AG04450 (cell line): ENCODE measurements at places on chromosomes 3 and 15.

GRCh38 chr15:54564166-54564565 is 585.9 kb downstream of the UNC13C start:
- DNase-seq: no peak

DNA sequence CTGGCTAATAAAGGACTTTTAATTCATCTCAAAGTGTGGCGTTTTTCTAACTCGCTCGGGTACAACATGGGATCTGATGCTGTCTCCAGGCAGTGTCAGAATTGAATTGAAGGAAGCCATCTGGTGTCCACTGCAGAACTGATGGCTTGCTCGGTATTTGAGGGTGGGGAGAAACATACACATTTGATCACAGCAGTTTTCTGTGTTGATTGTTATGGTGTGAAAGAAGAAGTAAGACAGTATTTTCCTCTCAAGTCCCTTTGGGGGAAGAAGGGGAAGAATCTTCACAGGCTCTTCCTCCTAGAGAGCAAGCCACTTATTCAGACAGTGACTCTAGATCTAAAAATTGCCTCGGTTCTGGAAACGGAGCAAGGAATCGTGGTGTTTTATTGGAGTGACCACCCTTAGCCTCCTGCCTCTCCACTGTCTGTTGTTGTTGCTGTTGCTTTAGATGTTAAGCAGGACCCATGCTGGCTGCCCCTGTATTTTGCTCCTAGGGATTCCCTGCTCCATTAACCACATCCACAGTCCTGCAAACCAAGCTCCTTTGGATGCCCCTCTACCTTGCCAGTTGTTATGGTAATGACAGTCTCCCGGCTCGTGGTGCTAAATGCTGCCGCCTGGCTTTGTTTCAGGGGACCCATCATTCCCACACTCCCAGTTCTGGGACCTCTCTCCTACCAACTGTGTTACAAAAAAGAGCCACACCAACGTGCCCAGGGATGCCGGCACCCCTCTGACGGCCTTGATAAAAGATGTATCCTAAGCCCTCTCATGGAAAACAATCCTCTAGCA is 15.3 kb upstream of the MCCC1 start:
- no peak for DNase-seq

DNA sequence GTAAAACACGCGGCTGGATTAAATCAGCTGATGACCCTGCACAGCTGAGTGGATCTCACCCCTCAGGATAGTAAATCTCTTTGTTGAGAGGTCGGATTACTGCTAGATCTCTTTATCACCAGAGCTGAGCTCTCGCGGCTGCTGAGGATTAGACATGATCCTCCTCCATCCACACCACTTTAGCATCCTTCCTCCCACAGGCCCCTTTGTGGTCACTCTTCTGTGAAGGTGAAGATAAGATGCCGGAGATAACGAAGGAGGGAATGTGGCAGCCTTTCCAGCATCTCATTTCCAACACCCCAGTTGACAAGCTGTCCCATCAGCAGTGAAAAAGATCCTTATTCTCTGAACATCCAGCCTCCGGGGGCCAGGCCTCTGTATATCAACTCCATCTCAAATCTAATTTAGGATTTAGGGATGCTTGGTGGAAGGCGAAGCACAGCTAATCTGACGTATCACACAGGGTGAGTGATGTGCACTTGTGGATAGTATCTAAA is 47.5 kb upstream of the SELENOK start:
- DNase-seq: no peak

DNA sequence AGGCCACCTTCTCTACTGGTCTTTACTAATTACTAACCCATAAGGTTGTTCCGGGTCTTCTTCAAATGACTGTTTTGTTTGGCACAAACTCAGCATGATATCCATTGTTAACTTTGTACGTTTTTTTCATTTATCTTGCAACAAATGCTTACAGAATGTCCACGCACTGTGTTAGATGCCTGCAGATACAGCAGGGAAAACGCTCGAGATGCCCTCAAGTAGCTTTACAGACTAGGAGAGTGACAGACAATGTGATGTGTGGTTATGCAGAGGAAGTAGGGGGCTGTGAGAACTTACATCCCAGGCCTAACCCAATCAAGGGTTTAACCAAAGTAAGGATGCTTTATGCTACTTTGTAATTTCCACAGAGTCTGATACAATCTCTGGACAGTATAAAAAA is 949 bp upstream of the RFC4 start:
- no peak for DNase-seq

DNA sequence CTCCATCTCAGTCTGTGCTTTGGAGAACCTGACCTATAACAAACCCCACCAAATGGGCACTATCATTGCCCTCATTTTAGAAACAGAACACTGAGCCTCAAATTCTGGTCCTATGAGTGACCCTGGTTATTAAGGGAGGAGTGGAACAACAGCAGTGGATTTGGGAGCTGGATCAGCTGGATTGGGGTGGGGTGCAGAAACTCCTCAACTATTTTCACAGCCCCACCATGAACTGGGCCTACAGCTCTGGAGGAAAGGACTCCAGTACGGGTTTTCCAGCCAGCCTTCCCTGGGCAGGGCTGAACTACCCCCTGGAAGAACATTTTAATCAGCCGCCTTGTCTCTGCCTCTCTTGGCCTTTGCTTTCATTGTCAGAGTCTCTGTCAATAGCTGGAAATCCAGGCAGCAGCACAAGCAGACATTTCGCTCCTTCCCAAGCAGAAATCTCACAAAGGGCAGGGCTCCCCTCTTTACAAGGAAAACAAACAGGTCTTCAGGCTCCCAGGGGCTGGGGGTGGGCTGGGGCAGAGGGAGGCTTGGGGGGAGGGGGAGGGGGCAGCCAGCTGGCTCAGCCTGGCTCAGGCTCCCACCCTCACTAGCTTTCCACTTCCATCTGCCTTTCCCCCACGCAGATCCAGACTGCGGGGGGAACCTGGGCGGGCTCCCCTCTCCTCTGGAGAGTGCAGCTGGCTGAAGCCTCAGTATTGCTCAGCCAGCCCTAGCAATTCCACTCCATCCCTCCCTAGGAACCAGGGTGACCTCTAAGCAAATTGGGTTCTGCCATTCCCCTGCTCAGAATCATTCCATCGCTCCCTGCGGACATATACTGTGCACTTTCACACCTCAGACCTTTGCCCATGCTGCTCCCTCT is 13.7 kb upstream of the TLE3 start:
- DNase-seq: peak; percentile 63

DNA sequence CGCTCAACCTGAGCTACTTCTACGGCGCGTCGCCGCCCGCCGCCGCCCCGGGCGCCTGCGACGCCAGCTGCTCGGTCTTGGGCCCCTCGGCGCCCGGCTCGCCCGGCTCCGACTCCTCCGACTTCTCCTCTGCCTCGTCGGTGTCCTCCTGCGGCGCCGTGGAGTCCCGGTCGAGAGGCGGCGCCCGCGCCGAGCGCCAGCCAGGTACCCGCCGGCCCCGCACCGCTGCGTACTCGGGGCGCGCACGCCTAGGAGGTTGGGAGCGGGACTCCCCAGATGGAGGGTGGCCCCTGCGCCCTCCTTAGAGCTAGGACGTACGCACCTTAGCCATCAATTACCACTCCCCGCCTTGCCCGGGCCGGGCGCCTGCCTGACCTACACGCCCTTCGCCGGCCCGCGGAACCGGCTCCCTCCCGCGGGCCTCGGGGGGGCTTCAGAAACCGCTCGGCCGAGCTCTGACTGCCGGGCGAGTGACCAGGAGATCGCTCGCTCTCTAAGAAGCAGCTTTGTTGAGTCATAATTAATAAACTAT is 466 bp downstream of the NFKBIZ start:
- DNase-seq: no peak

- DNase-seq: no peak
Measured at GRCh38 chr3:179750720-179751328, 98.0 kb downstream of the USP13 start.

- DNase-seq: no peak
Measured at GRCh38 chr3:29936054-29936453, 655.2 kb downstream of the RBMS3 start.

GRCh38 chr15:70067011-70067410 is 30.7 kb downstream of the TLE3 start:
- no peak for DNase-seq

- DNase-seq: no peak
Measured at GRCh38 chr15:64162478-64162868, 349 bp downstream of the PPIB start.
